ENCODE measurements at places on chromosomes 1 and 21.

GRCh38 chr1:110438893-110439292 is 12.1 kb upstream of the PROK1 start:
- DNase-seq = no peak

- no peak for DNase-seq
Measured at GRCh38 chr1:174871886-174872285, 127.9 kb upstream of the CACYBP start.

DNA sequence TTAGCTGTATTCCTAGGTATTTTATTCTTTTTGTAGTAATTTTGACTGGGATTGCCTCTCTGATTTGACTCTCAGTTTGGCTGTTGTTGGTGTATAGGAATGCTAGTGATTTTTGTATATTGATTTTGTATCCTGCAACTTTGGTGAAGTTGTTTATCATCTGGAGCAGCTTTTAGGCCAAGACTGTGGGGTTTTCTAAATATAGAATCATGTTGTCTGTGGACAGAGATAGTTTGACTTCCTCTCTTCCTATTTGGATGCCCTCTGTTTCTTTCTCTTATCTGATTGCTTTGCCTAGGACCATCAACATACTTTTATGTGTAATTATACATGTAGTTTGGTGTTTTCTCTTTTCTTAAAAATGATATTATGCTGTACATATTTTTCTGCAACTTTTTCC is 27.2 kb downstream of the CD46 start:
- no peak for DNase-seq

- no peak for DNase-seq
Measured at GRCh38 chr1:40782371-40782956, 1.1 kb upstream of the KCNQ4 start.

- no peak for DNase-seq
Measured at GRCh38 chr1:162485236-162485635, 12.4 kb upstream of the UHMK1 start.

Measured in activated effector memory CD4-positive, alpha-beta T cell treated with Interleukin-2 at 50 U/mL for 16 hours (primary cell).